T-helper 17 cell (primary cell): ENCODE measurements at places on chromosomes 2 and 18.

DNA sequence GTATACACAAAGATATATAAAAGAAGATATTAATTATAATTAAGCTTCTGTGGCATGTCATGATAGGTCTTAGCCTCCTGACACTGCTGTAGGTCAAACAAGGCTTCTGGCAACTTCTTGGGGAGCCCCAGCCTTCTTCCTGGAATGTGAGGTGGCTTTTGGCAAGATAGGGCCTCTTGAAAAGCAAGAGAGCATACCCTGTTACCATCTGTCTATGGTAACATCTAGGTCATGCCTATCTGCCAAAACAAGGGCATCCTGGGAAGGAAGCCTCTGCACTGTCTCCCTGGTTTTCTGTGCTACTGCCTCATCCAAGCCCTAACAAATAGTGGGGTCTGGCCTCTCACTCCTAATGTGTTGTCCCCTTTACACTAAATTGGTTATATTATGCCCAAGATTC lies 70.9 kb downstream of the CCDC148 start:
- no peak overlapping the region for H3K27ac ChIP-seq
- no peak overlapping the region for H3K4me3 ChIP-seq
- H3K4me1 ChIP-seq, result no peaks in the 10 kb centered on the region
- H3K36me3 ChIP-seq, result no peaks in the 10 kb centered on the region
- DNase-seq, result no peak

DNA sequence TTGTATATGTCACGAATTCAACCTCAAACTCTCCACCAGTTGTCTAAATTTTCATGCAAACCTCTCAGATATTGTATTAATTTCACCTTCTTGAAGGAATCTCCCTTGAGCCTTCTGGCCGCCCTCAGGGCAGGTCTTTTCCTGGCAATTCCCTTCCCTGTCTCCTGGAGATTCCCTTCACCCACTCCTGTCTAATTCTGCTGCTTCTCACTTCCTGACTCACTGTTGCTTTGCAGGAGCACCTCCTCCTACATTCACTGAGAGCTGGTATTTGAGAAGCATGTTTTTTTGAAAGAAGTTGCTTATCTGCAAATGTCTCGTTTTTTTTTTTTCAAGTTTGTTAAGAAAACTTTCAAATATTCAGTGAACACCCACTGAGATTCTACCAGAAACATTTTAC lies 79.9 kb upstream of the OTOS start:
- H3K27ac ChIP-seq, result no peak overlapping the region
- peaks cover 44% of the 10 kb centered on the region for H3K27me3 ChIP-seq
- no peak overlapping the region for H3K4me3 ChIP-seq
- H3K4me1 ChIP-seq, result peaks cover 10% of the 10 kb centered on the region

DNA sequence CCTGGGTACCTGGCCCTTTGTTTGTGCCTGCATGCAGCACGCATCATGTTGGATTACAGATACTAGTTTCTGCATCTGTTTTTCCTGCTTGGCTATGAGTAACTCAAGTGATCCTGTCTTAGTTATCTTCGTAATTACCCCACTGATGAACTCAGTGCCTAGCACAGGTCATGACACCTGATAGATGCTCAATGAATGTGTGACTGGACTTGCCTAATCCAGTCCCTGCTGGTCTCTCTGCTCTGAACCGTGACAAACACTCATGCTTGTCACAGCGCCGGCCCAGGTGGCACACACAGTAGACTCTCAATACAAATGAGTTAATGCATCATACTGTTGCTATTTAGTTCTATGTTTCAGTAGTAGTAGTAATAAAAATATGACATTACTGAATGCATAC lies 31.2 kb upstream of the NTSR2 start:
- no peaks in the 10 kb centered on the region for H3K4me1 ChIP-seq
- DNase-seq, result no peak
- H3K27ac ChIP-seq, result no peak overlapping the region
- H3K36me3 ChIP-seq, result no peaks in the 10 kb centered on the region
- no peaks in the 10 kb centered on the region for H3K27me3 ChIP-seq
- no peak overlapping the region for H3K4me3 ChIP-seq

GRCh38 chr2:228344531-228344930 lies 163.0 kb upstream of the SPHKAP start:
- no peak for DNase-seq
- no peaks in the 10 kb centered on the region for H3K36me3 ChIP-seq
- no peaks in the 10 kb centered on the region for H3K4me1 ChIP-seq
- no peak overlapping the region for H3K4me3 ChIP-seq
- no peaks in the 10 kb centered on the region for H3K27me3 ChIP-seq

- peaks cover 2% of the 10 kb centered on the region for H3K36me3 ChIP-seq
- no peak overlapping the region for H3K27ac ChIP-seq
- DNase-seq, result no peak
- no peaks in the 10 kb centered on the region for H3K4me1 ChIP-seq
- no peaks in the 10 kb centered on the region for H3K27me3 ChIP-seq
Observed at GRCh38 chr2:63300835-63301234, 250.2 kb downstream of the OTX1 start.

GRCh38 chr2:102749938-102750337 lies 11.9 kb upstream of the TMEM182 start:
- no peaks in the 10 kb centered on the region for H3K27me3 ChIP-seq
- no peaks in the 10 kb centered on the region for H3K4me1 ChIP-seq
- no peak overlapping the region for H3K27ac ChIP-seq
- DNase-seq, result no peak
- H3K36me3 ChIP-seq, result peaks cover 2% of the 10 kb centered on the region

- peaks cover 12% of the 10 kb centered on the region for H3K27me3 ChIP-seq
Observed at GRCh38 chr2:2286592-2286991, 44.5 kb downstream of the MYT1L start.

DNA sequence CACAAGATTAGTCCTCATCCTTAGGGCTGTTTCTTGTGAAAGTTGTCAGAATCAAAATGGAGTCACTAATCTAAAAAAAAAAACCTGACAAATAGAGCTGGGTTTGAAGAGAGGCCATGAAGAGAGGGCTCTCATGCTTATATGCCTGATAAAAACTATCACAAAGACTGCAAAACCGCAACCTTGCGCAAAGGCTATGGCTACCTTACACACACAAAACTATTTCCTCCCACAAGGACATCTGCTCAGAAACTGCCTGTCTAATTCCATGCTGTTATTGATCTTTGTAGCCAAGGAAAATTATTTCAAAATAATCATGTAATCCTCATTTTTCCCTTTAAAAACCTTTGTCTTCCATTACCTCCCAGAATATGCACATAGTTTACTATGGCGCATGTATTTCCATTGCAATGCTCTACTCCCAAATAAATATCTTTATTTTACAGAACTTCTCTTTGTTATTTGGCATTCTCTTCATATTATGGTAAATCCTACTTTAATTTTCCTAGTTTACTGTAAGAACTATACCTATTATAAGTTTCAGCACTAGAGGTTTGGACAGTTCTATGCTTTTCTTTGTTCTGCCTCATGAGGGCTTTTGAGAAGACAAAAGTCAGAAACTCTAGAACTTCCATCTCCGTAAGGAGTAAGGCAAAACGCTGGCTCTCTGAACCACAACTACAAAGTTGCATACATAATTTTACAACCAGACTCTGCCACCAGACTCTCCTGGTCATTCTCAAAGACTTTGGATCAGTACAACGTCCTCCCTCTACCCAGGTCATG lies 9.6 kb upstream of the DPYSL5 start:
- H3K4me1 ChIP-seq, result no peaks in the 10 kb centered on the region
- peaks cover 72% of the 10 kb centered on the region for H3K27me3 ChIP-seq

DNA sequence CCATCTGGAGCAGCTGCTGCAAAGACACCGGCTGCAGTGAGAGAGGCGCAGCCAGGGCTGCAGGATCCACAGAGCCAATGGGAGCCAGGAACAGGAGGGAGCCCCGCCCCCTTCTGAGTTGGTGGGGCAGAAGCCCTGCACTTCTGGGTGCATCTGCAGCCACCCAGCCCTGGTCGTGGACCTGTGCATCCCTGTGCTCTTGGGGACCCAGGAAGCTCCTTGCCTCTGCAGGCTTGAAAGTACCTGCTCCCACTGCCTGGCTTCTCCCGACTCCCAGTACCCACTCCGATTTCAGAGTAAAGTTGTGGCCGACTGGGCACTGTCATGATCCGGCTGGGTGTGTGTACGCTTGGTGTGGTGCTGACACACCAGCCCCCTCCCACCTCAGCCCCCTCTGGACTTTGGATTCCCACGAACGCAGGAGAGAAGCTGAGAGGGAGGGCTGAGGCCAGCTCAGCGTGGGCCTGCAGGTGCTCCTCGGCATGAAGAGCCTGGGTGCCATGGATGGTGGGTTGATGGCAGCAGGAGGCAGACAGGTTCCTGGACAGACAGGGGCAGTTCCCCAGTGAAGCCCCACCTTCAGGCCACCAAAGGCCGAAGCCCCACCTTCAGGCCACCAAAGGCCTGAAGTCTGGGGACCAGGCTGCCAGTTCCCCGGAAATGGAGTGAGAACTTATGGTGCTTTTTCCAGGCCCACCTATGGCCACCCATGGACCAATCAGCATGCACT lies 34.9 kb downstream of the LRRTM4 start:
- H3K27me3 ChIP-seq, result no peaks in the 10 kb centered on the region
- no peak for DNase-seq
- no peaks in the 10 kb centered on the region for H3K4me1 ChIP-seq
- H3K27ac ChIP-seq, result no peak overlapping the region
- H3K36me3 ChIP-seq, result no peaks in the 10 kb centered on the region
- no peak overlapping the region for H3K4me3 ChIP-seq

DNA sequence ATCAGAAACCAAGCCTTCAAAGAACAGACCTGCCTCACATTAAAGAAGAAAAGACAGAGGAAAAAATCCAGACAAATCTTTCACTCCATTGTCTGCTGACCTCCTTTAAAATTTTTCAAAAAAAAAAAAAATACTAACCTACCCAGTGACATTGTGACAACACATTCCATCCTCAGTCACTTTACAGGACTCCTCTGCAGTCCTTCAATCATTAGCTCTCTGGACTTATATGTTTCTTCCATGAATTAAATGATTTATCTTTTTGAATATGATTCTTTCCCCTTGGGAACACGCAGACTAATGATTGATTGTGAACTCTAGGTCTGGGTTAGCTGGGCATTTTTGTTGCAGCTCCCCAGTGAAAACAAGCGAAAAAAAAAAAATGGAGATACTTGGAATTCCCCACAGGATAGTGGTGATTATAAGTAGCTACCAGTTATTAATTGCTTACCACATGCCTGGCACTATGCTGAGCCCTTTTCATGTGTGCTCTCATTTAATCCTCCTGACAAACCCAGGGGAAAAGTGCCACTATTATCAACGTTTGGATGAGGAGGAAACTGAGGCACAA lies 261.3 kb upstream of the NCKAP5 start:
- H3K36me3 ChIP-seq, result no peaks in the 10 kb centered on the region
- DNase-seq, result no peak
- H3K27ac ChIP-seq, result no peak overlapping the region
- no peak overlapping the region for H3K4me3 ChIP-seq
- H3K4me1 ChIP-seq, result no peaks in the 10 kb centered on the region

- H3K27me3 ChIP-seq, result peaks cover 47% of the 10 kb centered on the region
- DNase-seq, result no peak
- H3K4me1 ChIP-seq, result peaks cover 2% of the 10 kb centered on the region
- no peak overlapping the region for H3K4me3 ChIP-seq
- no peaks in the 10 kb centered on the region for H3K36me3 ChIP-seq
Observed at GRCh38 chr18:2471523-2471922, 99.8 kb downstream of the METTL4 start.

DNA sequence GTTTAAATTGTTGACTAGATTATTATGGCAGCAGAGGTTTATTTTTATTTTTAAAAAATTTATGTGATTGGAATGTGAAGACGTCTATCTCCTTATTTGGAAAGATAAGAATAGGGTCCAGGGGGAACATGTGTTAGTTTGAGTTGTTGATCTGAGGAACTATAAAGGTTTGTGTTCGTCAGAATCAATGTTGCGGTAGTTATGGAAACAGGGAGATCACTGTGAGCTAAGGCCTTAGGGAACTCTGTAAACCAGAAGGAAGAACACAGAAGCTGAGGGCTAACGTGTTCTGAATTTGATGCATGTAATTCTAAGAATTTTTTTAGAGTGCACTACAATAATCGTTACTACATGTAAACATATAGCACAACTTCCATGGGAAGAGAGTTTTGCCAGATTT lies 168.5 kb upstream of the ZSWIM2 start:
- DNase-seq, result no peak
- H3K27ac ChIP-seq, result no peak overlapping the region
- no peak overlapping the region for H3K4me3 ChIP-seq
- no peaks in the 10 kb centered on the region for H3K36me3 ChIP-seq
- H3K4me1 ChIP-seq, result no peaks in the 10 kb centered on the region

DNA sequence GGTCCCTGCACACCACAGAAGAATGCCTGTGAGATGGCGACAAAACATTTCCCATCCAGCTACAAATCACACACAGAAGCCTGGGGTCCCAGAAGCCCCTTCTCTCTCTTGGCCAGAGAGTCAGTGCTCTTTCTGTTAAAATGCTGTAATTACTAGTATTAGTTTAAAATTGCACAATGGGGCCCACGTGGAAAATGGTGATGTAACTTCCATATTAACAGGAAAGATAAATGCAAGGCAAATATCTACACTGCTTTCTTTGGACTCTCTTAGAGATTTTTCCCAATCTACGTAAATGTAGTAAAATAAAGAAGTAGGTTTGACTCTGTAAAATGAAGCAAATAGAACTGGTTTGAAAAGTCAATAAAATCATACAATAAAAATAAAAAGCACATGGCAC lies 113.9 kb upstream of the TFCP2L1 start:
- no peak for DNase-seq
- no peak overlapping the region for H3K4me3 ChIP-seq
- no peak overlapping the region for H3K27ac ChIP-seq
- no peaks in the 10 kb centered on the region for H3K27me3 ChIP-seq
- no peaks in the 10 kb centered on the region for H3K4me1 ChIP-seq
- peaks cover 5% of the 10 kb centered on the region for H3K36me3 ChIP-seq

DNA sequence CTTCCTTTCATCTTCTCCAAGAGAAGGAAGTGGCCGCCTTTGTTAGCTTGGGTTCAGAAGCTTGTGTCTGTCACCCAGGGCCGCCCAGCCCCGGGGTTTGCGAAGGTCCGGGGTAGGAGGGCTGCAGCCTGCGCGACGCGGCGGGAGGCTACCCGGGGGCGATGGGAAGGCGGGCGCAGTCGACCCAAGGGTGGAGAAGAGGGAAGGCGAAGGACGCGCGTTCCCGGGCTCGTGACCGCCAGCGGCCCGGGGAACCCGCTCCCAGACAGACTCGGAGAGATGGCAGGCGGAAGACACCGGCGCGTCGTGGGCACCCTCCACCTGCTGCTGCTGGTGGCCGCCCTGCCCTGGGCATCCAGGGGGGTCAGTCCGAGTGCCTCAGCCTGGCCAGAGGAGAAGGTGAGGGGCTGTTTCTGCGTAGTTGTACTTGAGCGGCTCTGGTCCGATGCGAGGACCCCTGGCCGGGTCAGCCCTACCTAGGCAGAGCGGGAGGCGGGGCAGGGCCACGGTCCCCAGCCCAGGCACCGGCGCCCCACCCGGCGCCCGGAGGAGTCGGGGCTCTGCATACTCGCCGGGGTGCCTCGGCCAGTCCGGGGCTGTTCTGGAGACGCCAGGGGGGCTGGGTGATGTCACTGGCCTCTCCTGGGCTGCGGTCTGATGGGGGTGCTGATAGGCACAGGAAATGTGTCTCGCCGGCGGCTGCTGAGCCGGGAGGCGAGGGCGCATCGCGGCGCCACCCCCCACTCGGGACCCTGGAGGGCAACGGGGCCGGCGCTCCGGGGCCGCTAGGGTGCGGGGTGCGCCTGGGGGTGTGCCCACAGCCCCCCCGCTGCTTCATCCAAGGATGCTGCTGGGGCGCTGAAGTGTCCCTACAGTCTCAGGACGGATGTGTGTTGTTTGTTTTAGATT lies at the start of gene QPCT:
Gene QPCT, plus strand, starts transcription at position 178 of the 909 bp plus-strand sequence. Its CDS starts 102 bp downstream, at position 280.
- H3K4me3 ChIP-seq, result peak within 1 kb of the TSS; percentile 91
- DNase-seq, result peak; percentile 51
- H3K36me3 ChIP-seq, result no peaks in the 10 kb centered on the region
- H3K27me3 ChIP-seq, result peaks cover 7% of the 10 kb centered on the region
